ENCODE measurements at places on chromosomes 16 and 17. TPM values are rescaled to one million over a fixed set of nuclear protein-coding genes. Genes with fewer than 3 reads are reported as not detected.

PTX4 gene
- total RNA-seq, result 0.11 TPM

KRT33B gene
- total RNA-seq, result not detected

TNFRSF17 gene
- total RNA-seq, result 0.20 TPM

DNAH3 gene
- total RNA-seq, result 1.6 TPM

DNAAF8 gene
- 4.1 TPM for total RNA-seq

TBC1D3B gene
- 4.0 TPM for total RNA-seq

All from spinal cord (tissue), 10 donors.